Progenitor cell of endocrine pancreas (in vitro differentiated cells): ENCODE measurements at places on chromosomes 1 and 21.

DNA sequence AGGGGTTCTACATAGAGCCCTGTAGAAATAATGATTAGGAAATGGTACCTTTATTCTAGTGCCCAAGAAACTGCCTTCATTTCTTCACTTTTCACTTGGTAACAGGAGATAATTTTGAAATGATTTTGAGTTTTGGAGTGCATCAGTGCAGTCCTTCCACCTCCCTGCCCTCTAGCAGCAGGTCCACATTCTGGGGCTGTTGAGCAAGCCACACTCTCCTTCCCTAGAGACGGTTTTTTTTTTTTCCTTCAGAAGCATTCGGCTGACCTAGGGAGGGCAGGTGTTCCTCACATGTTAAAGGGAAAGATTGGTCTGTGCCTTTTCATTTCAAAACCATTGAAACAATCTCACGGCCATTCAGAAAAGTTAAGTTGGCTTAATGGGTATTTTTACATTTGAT is 39.8 kb downstream of the SLC37A1 start:
- no peak for DNase-seq

DNA sequence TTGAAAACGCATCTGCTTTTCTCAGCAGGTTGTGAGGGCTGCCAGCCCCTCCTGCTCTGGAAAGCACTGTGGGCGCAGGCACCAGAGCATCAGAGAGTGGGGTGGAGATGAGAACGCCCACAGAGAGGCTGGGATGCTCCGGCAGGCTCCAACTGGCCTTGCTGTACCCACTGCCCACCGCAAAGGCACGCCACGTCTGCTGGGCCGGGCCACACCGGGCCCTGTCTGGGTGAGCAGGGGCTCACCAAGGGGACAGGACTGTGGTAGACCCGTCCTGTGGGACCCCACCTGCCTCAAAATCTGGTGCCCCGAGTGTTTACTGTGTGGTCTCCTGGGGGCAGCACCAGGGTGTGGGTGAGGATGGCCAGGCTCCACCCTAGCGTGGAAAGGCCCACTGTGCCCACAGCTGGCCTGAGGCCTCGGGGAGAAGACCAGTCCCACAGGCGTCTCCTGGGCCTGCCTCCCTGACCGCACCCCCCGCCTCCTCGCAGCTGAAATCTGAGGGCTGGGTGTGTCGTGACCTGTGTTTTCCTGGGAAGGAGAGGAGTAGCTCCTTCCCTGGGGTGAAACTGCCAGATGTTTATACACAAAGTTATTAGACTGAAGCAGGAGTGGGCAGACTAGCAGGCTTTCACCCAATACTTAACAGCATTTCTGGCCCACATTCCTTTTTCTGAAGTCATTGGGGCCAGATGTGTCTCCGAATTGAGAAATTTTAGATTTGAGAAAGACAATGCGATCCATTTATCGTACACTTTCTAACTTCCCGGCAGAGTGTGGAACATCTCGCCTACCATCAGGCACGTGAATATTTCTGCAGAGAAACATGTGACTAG is 53.8 kb downstream of the STUM start:
- no peak for DNase-seq

DNA sequence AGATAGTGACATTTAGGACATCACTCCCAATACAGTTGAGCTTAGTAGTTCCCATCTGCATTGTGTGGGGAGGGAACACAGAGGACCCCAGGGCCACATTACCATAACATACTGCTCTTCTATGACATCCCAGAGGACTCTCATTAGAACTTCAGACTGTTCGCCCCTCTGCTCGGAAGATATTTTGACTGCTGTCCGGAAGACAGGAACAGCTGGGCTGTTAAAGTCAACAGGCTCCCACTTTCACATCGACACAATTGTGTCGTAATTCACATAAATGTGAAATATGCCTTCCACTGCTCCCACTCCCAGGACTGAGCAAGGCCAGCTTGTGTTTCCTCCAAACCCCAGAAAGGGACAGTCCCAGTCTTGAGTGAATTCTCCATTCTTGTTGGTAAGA is 158.4 kb downstream of the SEC16B start:
- DNase-seq, result no peak

DNA sequence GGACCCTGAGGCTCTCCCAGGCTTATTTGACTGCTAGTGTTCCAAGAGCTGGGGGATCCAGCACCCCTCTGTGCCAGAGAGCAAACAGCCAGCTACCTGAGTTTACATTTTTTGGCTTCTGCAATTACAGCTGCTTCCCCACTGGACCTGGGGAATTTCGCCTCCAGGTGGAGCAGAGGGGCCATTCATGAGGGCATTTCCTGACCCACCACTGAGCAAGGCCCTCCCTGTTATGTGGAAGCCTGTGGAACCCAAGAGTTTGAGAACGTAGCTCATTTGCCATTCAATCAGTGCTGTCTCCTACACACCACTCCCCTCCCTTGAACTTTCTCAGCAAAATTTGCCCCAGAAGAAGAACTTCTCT is 42.7 kb upstream of the TMEM51 start:
- DNase-seq, result no peak

- no peak for DNase-seq
Observed at GRCh38 chr1:161200992-161201835, 953 bp upstream of the NDUFS2 start.

DNA sequence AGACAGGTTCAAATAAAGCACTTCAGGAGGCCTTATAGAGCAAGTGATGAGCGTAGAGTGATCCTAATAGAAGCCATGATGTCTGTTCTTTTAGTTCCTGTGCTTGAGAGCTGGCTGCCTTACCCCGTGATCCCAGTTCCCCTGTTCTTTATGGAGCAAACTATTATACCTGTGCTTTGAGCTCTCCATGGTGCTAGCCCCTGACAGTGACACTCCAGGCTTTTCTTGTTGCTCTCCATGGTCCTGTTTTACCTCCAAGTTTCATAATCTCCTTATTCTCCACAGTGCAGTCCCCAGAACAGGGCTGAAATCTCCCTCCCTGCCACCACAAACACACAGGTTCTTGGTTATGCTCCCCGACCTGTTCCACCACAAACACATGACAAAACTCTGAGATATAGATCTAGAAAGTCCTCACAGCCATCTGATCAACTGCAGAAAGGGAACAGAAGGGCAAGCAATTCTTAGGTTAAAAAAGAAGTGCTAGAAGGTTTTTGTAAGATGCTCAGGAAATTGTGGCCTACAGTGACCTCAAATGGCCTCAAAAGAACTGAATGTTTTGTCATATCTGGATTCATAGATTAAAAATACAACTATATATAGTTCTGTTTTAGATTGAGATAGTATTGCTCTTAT is 6.0 kb downstream of the CADM3 start:
- DNase-seq, result peak; percentile 61

DNA sequence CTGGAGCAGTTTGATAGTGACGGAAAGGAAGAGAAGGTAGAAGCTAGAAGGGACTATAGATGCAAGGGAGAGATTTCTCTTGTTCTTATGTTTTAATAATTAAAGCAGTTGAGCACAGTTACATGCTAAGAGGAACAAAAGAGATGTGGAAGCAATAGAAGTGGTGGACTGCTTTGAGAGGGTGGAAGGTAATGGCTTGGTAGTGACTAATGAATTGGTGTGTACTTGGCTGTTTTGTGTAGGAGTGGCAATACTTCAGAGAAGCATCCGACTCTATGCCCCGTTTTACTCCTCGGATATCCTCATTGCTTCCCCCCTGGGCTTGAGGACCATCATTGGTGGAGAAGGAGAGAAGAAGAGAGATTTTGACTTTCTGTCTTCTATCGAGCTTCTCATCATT is 12.8 kb downstream of the UTP25 start:
- DNase-seq, result no peak

DNA sequence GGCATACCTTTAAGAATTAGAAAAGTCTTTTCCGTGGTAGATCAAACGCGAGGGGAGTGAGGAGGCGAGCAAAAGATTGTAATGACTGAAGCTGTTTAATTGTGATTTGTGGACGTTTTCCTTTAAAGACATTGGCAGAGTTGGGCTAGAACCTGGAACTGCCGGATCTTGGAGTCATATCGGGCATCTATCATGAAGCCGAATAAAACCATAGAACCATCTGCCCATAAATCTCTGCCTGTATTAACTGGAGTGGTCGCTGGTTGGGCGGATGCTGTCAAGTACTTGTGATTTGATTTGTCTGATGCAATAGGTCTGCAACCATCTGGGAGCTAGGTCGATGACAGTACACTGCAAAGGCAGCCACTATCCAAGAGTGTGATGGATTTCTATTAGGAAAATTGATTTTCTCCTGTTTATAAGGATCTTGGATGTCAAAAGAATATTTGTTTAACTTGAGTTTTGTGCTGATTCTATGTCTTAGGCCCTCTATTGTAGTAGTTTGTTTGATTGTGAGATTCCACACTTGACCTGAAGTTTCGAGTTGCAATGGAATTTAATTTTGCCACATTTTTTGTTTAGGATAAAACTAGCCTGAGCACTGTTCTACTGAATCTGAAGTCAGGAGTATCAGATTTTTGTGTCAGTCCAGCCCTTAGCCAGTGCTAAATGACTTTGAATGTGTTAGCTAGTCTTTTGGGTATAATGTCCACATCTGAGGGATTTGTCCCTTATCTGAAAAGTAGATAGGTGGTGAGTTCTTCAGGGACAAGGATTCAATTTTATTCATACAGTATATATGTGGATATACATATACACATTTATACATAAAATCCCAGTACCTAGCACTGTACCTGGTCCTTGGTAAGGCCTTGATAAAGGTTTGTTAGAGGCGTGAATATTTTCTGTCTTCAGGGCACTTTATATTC is 1.2 kb downstream of the SARS1 start:
- DNase-seq, result no peak

DNA sequence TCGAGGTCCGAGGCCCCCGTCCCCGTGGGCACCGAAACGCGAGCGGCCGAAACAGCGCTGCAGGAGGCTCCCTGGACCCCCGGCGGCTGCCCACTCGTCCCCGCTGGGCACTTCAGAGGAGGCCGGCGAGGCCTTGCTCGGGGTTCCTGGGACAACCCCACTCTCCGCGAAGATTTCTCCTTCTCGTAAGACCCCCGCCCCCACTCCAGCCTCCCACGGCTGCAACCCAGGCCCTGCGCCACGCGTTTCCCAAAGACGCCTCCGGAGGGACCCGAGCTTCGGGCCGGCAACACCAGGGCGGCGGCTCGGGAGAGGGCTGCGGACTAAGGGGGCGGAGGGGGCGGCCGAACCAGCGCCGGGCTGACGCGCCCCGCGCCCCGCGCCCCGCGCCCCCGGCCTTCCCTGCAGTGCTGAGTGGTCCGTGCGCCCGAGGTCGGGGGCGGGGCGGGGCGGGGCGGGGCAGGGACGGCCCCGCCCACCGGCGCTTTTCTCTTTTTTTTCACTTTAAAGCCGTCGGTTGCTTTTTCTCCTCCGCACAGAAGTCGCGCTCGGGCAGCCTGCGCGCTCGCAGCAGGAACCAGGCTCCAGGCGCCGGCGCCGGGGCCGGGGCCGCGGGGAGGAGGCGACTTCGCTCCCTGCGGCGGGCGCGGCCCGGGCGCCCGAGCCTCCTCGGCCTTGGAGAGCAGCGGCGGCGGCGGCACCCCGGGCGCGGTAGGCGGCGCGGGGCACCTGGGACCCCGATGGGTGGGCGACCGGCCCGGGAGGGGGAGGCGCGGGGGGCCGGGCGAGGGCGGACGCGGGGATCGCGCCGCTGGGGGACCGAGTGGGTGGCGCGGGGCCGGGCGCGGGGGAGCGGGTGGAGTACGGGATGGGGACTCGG is at the start of gene SPSB1:
TSS of gene SPSB1 (plus strand) at position 534 of the 880 bp plus-strand sequence. CDS start 62,998 bp downstream, outside the sequence.
- DNase-seq, result peak; percentile 32

DNA sequence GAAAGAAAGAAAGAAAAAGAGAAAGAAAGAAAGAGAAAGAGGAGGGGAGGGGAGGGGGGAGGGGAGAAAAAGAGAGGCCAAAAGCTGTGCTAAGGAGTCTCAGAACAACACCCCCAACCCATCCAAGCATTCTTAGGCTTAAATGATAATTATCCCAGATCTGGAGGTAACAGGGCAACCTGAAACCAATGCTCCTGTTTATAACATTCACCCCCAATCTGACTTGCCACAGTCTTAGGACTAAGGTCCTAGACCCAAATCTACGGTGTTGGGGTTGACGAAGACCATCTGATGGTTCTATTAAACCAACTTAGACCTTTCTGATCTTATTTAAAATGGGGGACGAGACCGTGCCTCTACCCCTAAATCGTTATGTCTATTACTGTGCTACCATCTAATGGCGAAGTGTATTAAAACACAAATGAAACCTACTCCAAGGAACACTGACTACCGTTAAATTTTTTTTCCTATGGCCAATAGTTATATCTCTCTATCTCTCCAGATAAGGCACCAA is 119.3 kb upstream of the CDC42BPA start:
- DNase-seq, result no peak

DNA sequence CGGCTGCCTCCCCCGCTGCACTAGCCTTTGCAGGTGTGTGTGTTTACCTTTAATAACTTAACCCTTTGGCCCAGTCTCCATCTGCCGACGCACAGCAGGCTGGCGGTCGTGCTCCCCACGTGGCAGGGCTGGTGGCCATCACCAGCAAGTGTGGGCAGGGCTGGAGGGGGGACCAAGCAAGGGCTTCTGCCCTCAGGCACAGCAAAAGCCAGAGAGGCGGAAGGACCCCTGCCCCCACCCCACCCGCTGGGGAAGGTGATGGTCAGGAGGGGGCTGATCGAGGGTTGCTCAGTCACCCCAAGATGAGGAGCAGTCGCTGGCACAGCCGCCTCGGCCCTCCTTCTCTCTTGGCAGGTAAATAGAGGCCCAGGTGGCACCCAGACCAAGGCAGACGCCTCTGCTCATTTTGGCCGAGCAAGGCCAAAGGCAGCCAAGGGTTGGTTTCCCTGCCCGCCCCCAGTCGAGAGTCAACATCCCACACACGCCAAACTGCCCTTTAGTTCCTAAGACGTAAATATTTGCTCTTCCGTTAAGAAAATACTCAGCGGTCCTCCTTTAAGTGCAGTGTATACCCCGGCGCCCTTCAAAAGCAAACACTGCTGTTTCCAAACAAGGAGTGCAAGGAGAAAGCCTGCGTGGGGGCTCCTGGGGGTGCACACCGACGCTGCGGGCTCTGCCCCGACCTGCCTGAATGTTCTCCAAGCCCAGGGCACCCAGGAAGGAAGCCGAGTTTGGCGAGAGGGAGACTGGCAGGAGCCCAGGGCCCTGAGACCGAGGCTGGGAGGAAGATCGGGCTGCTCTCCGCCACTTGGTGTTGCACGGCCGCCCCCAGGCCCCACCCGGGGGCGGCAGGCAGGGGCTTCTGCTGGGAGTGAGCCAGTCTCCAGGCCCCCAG is 82.7 kb downstream of the SIK1 start:
- DNase-seq, result no peak

DNA sequence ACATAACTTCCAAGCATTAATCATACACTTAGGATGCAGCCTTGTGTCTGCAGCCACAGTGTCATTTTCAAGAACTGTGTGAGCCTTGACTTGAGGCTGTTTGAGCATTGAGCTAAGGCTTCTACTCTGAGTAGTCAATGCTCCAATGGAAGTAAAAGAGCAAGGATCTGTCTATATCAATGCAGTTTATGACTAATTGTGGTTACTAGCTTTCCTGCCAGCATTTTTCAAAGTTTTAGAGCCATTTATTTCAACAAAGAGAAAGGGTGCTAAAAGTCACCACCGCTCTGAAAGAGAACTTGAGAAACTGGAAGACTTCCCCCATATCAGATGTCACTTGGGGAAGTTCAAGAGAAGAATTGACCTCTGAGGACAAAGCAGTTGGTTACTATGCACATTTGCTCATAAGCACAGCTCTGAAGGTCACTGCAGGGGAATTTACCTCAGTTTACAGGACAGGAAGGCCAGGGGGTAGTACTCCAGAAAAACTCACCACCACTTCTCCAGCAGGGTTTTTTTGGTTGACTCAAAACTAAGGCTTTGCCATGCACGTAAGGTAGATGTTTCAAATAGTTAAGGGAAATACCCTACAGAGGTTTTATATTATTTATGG is 24.5 kb upstream of the RGS1 start:
- no peak for DNase-seq
